Germinal center (tissue), 1 donor: ENCODE measurements at places on chromosomes 5 and 9.

DNA sequence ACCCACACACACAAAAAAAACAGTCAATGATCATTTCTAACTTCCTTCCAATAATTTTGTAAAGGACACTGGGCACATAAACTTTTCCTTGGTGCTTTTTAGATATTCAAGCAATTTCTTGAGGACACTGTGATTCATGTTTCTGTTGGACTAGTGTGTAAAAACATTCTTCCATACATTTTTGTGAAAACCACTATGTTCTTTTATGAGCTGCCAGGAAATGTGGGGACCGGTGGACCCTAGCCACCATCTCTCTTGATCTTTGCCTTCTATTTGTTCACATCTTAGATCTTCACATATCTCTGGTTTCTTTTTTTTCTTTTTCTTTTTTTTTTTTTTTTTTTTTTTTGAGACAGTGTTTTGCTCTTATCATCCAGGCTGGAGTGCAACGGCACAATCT lies 287.4 kb downstream of the GLIS3 start:
- no peak for DNase-seq

DNA sequence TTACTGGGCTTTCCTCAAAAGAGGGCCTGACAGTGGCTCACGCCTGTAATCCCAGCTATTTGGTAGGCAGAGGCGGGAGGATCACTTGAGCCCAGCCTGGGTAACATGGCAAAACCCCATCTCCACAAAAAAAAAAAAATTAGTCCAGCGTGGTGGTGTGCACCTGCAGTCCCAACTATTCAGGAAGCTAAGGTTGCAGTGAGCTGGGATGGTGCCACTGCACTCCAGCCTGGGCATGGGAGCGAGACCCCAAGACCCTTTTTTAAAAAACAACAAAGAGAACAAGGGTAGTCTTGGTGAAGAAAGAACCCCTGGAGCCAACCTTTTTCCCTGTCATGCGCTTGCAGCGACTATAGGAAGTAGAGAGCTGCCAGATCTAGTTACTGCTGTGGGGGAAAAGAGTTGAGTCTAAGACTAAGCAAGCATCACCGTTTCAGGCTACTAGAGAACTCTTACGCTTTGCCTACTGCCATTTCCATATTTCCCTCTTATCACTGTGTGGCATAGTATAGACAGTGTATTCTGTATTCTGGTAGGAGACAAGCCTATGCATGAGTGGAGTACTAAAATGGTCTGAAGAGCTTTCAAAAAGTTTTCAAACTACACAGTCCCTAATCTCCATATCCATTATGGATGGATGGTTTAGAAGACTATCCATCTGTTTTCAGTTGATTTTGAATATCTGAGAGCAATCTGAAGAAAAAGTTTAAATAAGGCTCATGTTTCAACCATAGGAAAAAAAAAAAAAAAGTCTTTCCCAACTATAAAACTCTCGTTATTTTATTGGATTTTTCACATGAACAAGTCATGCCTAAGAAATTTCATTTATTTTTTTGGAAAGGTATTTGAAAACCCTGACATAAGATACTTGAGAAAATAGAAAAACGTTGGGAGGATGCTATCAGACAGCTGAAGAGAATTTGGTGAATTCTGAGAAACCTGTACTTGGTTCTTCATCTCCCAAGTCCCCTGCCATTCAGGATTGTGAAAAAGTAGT lies 2.6 kb downstream of the C9orf40 start:
- DNase-seq: no peak

- DNase-seq: no peak
These were observed 936.1 kb upstream of the WWC1 start for GRCh38 chr5:167355346-167355745.

- DNase-seq: no peak
These were observed 3.2 kb upstream of the MIGA2 start for GRCh38 chr9:129033216-129033615.
